ENCODE measurements at places on chromosomes 11 and 22.

GRCh38 chr11:128520206-128520887, 67.0 kb downstream of the ETS1 start:
- no peak for DNase-seq

DNA sequence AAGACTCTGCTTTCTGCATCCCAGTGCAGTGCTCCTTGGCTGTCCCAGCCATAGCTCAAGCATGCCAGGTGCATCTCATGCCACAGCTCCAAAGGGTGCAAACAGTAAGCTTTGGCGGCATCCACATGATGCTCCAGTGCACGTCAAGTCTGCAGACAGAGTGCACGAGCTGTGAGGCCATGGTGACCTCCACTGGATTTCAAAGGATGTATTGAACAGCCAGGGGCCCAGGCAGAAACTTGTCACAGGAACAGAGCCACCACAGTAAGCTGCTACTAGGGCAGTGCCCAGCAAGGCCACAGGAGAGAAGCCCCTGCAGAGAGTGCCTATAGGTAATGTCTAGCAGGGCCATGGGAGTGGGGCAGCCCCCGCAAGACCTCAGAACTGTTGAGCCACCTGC, 206.8 kb upstream of the DDI1 start:
- DNase-seq: no peak

GRCh38 chr11:116312570-116313391, 460.0 kb downstream of the BUD13 start:
- no peak for DNase-seq

GRCh38 chr22:44042249-44043218, 18.4 kb downstream of the PARVB start:
- DNase-seq: no peak

Data from stimulated activated CD8-positive, alpha-beta memory T cell treated with anti-CD3 and anti-CD28 coated beads, Interleukin-7, amount 100 ng/mL, for 4 hours (primary cell).